ENCODE measurements at places on chromosomes 1 and 21.

DNA sequence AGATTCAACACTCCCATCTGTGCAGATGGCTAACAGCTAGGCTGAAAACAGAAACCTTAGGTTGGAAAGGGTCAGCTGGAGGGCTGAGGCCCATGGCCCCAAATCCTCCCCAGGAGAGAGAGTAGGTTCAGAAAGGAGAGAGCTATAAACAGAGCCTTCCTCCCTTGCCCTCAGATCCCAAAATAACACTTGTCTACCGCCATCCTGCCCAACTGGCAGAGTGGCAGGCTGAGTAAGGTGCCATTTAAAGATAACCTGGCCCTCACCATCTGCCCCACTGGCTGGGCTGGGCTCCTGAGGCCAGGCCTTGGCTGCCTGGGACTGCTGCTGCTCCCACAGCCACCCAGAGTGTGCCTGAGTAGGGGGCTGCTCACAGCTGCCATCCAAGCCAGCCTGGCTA is 4.3 kb upstream of the SHISA4 start:
- no peak for DNase-seq

DNA sequence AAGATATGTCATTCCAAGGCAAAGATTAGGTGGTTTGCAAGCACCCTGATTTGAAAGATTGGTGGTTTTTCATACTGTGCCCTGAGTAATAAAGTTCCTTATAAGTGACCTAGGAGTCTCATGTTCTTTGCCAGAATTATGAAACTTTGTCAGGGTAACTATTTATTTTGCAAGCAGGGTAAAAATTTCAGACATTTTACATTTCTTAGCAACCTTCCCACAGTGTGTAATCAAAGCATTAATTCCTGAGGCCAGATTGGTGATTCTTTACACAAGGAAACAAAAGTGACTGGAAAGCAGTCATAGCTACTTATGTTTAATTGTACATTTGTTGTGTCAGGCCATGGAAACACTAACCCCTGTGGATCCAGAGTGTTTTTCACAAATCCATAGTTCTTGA is 998.0 kb upstream of the B3GALT2 start:
- DNase-seq: no peak

DNA sequence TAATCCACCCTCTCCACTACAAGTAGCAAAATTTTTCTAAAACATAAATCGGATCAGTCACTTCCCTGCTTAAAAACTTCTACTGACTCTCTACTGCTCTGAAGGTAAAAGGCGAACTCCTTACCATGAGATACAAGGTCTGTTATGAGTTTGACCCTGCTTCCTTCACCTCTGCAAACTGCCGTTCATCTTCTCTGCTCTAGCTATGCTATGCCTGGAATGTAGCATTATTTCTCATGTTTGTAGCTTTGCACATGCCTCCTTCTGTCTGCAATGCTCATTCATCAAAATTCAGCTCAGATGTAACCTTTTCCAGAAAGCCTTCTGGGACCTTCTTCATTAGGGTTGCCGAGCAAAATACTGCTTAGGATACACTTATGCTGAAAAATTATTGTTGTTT is 30.8 kb downstream of the RPL5 start:
- no peak for DNase-seq

DNA sequence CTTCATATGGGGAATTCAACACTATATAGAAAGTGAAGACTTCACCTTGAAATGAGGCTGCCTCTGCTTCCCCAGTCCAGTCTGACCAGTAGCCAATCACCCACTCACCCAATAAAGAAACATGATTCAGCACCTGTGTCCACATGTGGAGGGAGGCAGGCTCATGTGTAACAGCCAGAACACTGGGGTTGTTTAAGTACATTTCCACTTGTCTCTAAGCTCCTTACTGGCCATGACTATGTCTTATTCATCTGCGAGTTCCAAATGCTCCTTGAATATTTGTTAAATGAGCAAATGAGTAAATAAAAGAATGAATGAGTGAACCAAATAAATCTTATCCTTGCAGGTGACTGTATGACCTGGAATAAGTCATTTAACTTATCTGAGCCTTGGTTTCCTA is 100.1 kb downstream of the BRINP2 start:
- DNase-seq: no peak

GRCh38 chr1:38534473-38534823 is 325.1 kb downstream of the RRAGC start:
- DNase-seq: peak; percentile 3

DNA sequence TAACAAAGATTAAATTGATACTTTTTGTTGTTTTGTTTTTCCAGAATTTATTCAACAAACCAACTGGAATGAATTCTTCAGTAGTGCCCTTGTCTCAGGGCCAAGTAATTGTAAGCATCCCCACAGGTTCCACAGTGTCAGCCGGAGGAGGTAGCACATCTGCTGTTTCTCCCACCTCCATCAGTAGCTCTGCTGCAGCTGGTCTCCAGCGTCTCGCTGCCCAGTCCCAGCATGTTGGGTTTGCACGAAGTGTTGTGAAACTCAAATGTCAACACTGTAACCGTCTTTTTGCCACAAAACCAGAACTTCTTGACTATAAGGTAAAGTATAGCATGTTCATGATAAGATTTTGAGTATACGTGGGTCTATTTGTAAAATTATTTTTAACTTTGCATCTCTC is 118.5 kb downstream of the ZMYM4 start:
- no peak for DNase-seq

- DNase-seq: peak; percentile 25
Measured at GRCh38 chr1:151005729-151006319, 878 bp downstream of the MINDY1 start.

GRCh38 chr1:233718057-233718456 is 104.2 kb downstream of the KCNK1 start:
- no peak for DNase-seq

DNA sequence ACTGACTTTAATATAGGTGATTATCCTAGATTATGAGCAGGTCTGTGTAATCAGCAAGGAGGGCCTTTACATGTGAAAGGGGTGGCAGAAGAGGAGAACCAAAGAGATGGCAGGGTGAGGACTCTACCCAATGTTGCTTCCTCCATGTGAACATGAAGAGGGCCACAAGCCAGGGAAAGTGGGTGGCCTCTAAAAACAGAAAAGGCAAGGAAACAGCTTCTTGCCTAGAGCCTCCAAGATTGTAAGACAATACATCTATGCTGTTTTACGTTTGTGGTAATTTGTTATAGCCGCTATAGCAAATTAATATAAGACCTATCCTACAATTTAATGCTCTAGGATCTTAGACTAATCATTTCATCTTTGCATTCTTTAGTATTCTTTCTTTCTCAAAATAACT is 85.5 kb downstream of the PLPP3 start:
- no peak for DNase-seq

GRCh38 chr1:172001288-172001687 is 160.0 kb downstream of the DNM3 start:
- no peak for DNase-seq

- no peak for DNase-seq
Measured at GRCh38 chr21:34235514-34235913, 128.3 kb upstream of the KCNE2 start.

GRCh38 chr1:224498574-224499170 is 64.1 kb upstream of the WDR26 start:
- DNase-seq: peak; percentile 89

GRCh38 chr1:28915031-28915895 is 894 bp downstream of the EPB41 start:
- peak; percentile 59 for DNase-seq

- DNase-seq: no peak
Measured at GRCh38 chr1:61293986-61294504, 211.7 kb downstream of the NFIA start.

GRCh38 chr1:92485381-92486250 is 1.1 kb downstream of the GFI1 start:
- peak; percentile 20 for DNase-seq

DNA sequence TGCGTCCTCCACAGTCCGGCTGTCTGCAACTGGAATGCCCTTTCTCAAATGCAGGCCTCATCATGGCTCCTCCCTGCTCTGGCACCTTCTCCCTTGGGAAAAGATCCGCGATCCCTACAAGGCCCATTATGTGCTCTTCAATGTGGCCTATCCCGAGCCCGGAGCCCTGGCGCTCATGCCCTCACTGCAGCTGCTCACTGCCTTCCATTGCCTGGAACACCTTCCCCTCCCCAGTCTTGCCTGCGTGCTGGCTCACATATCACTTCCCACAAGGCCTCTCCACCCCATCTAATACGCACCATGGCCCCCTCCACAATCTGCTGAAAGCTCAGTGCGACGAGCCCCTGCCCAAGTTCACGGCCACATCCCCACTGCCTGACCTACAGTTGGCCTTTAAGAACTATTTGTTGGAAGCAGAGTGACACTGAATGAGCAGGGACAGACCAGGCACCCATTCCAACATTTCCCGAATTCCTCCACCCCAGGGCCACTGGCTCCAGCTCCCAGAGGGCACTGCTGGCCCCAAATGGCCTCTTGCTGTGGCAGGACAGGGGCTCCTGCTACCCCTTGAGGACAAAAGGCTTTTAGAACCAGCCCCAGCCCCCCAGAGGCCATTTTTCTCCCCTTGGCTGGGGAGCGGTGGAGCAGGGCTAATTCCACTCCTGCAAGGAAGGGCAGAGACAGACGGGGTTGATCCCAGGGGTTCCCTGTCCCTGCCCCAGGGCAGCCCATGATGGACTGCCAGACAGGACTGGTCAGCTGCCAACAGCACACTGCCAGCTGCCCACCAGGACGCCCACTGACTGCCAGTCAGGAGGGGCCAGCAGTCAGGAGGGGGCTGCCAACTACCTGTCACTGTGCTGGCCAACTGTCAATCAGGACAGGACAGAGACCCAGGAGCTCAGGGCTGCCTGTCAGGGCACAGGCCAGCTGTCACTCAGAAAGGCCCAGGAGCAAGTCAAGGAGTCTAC is 64.8 kb downstream of the DHRS3 start:
- DNase-seq: no peak

- DNase-seq: peak; percentile 46
Measured at GRCh38 chr1:63322114-63322943, at the start of gene FOXD3. Gene FOXD3 (plus strand): TSS chr1:63322567. CDS start chr1:63323059, 492 bp downstream.

GRCh38 chr1:225451340-225451739 is 23.5 kb upstream of the LBR start:
- DNase-seq: no peak

DNA sequence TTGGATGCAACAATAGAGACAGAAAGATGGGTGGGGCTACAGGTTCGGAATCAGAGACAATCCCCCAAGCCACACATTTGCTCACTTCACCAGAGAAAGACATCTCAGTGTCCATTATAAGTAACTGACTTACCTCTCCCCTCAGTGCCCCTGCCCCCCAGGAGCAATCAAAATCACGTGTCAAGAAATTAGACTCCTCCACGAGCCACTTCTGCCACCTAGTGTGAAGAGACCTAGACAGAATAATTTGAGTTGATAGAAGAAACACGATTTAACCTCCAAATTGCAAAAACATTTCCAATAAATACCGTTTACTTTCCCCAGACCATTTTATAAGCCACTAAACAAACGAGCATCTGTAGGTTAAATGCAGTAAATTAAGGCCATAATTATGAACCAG is 123.2 kb downstream of the SLC30A10 start:
- no peak for DNase-seq

- DNase-seq: no peak
Measured at GRCh38 chr1:198024782-198025181, 107.6 kb downstream of the LHX9 start.

- no peak for DNase-seq
Measured at GRCh38 chr1:87535551-87535950, 206.9 kb downstream of the LMO4 start.

GRCh38 chr1:224629965-224630364 is 13.8 kb downstream of the CNIH3 start:
- no peak for DNase-seq

- no peak for DNase-seq
Measured at GRCh38 chr1:239536165-239536849, 149.9 kb downstream of the CHRM3 start.

- DNase-seq: peak; percentile 72
Measured at GRCh38 chr1:151047591-151047924, at the start of gene C1orf56. Gene C1orf56 (plus strand): TSS chr1:151047751. CDS start chr1:151047848, 97 bp downstream.

- DNase-seq: no peak
Measured at GRCh38 chr1:27292106-27292505, 29.9 kb upstream of the TMEM222 start.

DNA sequence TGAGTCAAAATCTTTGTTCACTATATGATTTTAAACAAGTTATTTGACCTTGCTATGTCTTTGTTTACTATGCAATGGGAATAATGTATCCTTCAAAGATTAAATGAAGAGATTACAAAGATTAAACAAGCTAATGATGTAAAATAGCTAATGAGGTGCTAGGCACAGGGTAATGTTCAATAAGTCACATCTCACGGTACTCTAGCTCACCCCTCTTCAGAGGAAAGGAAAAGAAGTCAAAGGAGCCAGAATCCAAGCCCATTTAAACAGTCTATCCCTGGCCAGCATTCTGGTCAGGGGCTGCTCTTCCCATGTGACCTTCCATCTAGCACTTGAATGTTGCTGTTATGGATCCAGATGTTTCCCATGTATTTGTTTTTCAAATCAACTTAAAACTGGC is 412.4 kb upstream of the CAMK1G start:
- no peak for DNase-seq

GRCh38 chr1:240341365-240342250 is 249.9 kb downstream of the FMN2 start:
- DNase-seq: no peak

GRCh38 chr1:87820668-87821334 is 492.1 kb downstream of the LMO4 start:
- DNase-seq: no peak

GRCh38 chr1:109789551-109790180 is 25.9 kb upstream of the EPS8L3 start:
- no peak for DNase-seq

All from endothelial cell of umbilical vein (primary cell).